ENCODE measurements at places on chromosomes 6 and 20.

DNA sequence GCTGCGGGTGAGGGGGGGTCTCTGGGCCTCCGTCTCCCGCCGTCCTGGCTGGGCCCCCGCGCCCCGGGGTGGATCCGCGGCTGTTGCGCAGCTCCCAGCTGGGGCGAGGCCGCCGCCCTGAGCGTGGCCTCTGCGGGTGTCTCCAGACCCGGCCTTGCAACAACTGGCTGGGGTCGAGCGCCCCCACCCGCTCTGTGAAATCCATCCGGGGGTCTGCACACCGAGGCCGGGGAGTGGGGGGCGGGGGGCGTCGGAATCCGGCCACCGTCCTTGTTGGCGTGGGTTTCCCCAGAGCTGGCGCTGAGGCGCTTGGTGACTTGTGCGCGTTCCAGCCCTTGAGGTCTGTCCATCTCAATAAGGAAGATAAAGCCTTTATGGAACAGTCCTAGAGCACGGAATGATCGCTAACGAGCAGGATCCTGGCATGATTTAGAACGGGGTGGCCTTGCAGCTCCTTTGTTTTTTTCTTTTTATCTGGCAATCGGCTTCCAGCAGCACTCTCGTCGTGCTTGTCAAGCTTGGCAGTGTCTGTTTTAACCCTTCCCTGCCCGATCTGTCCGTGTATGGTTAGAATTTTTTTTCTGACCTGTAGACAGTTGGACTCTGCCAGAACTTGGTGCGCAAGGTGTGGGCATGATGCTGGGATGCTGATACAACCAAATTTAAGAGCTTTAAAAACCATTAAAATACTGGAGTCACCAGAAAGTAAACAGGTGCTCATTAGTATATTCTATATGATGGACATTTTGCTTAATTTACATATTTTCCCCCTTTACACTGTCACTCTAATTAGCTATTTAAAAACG, 675 bp downstream of the DSTN start:
- DNase-seq = peak; percentile 64

DNA sequence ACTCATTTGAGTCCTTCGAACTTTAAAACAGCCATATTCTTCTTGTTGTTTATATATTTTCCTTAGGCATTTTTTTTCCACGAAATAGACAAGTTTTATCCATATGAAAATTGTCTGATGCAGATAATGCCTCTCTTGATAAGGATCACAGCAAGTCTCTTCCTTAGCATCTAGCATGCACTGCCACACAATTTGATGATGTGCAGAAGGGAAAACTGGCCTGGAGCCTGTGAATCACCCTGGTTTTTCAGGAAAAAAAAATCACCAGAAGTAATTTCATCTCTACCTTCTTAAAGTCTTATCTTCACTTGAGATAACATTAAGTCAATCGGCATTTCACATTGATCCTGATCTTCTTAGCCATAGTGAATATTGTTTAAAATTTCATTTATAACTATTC, 199.8 kb downstream of the TENT5A start:
- DNase-seq = no peak

GRCh38 chr20:58146081-58146745, 82.2 kb downstream of the ANKRD60 start:
- no peak for DNase-seq

GRCh38 chr6:84967389-84967788, 203.0 kb upstream of the TBX18 start:
- no peak for DNase-seq

GRCh38 chr6:97842521-97842920, 559.5 kb upstream of the MMS22L start:
- DNase-seq = no peak

DNA sequence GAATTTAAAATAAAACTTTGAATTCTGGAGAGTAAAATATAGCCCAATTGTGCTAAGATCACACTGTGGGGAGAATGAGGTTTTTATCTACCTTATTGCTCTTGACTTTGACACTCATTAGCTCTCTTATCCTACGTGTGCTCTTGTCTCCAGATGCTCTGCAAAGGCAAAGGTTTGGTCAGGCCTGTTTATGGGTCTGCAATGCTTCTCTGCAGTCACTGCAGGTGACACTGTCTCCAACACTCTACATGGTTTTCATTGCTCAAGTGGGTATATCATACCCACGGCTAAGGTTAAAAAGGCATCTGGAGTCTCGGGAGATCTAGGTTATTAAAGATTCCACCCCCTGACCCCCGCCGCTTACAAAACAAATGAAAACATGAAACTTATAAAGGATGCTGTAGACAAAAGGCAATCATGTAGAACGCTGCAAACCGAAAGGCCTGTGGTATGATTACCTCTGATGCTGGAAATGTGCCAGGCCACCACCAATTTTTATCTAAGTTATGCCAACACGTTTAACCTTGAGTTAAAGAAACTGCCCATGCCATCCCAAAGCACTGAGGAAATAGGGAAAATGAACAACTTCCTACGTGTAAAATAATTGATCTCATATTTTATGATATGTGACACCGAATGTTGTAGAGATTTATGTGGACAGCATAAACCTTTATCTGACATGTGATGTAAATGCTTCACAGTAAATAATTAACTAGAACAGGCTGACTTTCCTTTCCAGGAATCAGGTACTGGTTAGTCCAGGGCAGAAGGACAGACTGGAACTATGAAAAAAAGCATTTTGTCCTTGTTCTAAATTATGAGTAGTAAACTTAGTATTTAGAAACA, 238.2 kb upstream of the NOX3 start:
- no peak for DNase-seq

DNA sequence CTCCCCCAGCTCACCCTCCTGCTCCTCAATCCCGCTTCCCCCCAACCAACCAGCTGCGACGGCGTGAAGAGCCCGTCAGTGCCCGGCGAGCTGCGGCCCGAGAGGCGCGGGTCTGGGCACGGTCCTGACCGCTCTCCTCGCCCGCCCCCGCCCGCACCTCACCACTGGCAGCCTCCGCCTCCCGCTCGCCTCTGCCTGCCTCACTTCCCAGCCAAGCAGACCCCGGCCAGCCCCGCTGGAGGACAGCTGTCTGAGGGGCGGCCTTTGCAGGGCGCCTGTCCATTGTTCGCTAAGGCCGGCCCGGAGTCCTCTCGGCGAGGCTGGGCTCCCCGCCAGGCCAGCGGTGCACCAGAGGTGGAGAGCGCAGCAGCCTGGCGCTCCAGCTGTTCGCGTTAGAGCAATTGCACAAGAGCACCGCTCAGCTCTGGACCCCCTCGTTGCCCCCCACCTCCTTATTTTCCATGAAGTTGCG, 1.3 kb downstream of the SOBP start:
- peak; percentile 58 for DNase-seq

DNA sequence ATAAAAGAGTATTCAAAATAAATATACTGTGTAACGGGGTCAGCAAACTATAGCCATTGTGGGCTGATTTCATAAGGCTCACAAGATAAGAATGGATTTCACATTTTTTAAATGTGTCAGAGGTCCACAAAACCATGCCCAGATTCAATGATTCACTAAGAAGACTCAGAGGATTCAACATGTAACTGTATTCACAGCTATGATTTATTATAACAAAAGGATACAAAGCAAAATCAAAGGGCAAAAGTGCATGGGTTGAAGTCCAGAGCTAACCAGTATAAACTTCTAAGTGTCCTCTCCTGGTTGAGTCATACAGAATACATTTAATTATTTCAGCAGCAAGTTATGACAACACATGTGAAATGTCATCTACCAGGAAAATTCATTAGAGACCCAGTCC, 49.2 kb downstream of the TBC1D32 start:
- DNase-seq = peak; percentile 5

DNA sequence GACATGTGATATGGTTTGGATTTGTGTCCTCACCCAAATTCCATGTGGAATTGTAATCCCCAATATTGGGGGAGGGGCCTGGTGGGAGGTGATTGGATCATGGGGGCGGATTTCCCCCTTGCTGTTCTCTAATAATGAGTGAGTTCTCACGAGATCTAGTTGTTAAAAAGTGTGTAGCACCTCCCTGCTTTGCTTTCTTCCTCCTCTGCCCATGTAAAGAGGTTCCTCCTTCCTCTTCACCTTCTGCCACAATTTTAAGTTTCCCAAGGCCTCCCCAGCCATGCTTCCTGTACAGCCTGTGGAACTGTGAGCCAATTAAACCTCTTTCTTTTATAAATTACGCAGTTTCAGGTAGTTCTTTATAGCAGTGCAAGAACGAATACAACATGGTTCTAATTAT, 2.1 kb upstream of the ZNF451 start:
- DNase-seq = no peak

DNA sequence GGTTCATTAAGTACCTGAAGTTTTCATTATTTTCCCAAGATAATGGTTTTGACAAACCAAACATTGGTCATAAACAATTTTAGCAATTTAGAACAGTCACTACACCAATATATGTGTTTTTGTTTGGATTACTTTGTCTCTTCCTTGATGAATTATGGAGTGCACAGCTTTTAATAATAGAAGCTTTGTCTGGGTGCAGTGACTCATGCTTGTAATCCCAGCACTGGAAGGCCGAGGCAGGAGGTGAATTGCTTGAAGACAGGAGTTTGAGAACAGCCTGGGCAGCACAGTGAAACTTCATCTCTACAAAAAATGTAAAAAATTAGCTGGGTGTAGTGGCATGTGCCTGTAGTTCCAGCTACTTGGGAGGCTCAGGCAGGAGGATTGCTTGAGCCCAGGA, 89.4 kb upstream of the ANKEF1 start:
- peak; percentile 77 for DNase-seq

All from astrocyte of the hippocampus (primary cell).